ENCODE measurements at places on chromosomes 16 and 17.

DNA sequence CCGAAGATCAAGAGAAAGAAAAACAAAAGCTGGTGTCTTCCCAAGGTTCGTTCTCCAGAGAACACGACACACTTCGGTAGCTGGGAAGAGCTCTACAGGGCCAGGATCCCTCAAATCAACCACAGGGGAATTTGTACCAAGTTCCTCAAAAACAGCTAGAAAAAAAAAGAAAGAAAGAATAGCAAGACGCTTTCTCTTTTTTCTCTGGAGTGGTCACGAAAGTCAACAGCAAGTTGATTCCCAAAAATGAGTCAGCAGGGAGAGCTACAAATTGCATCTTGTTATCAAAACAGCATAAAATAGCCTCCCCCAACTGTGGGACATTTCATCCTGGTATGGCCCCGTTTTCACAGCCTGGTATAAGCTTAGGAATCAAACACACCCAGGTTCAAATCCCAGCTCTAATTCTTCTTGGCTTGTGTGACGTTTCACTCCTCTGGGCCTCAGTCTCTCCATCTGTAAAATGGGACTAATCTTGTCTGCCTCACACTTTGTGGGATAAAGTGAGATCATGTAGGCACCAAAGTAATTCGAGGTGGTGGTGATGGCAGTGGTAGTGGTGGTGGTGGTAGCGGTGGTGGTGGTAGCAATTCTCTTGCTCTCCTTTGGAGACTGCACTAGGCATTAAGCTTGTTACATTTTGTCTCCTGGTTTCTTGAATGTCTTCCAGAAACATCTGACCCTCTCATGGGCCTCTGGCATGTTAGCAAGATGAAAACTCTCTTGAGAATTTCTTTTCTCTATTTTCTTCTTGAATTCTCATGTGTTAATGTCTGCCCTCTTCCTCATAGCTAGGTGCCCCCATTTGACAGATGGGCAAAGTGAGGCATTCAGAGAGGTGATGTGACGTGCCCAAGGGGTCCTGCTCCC is 988 bp upstream of the IL21R start:
- no peak for DNase-seq

DNA sequence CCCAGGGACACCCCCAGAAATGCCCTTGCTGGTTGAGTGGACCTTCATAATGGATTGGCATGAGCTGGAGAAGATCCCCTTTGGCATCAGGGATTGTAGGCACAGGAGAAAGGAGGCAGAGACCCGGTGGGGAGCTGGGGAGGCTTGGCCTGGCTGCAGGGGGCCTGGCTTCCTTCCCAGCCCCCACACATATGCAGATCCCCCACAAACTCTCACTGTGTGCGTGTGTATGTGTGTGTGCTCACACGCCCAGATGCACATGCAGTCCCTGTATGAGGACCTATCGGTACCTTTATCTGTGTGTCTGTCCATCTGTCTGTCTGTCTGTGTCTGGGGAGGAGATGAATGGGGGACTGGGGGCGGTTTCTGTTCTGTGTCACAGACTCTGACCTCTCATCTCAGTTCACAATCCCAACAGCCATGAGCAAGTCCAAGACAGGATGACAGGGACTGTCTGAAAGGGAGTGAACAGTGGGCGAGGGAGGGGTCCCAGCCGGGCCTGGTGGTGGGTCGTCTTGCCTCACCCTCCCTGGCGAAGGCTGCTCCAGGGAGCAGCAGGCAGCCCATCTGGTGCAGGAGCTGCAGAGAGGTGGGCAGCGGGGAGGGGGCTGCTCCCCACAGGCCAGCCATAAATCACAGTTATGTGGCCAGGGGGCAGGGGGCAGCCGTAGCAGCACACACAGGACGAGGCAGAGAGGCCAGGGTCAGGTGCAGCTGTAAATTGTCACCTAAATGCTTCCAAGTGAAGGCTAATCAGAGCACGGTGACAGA is 46.7 kb upstream of the LHX1 start:
- DNase-seq = no peak

GRCh38 chr17:59439741-59440211 is 108.3 kb downstream of the YPEL2 start:
- no peak for DNase-seq

GRCh38 chr17:75693500-75694481 is 26.7 kb downstream of the SAP30BP start:
- no peak for DNase-seq

DNA sequence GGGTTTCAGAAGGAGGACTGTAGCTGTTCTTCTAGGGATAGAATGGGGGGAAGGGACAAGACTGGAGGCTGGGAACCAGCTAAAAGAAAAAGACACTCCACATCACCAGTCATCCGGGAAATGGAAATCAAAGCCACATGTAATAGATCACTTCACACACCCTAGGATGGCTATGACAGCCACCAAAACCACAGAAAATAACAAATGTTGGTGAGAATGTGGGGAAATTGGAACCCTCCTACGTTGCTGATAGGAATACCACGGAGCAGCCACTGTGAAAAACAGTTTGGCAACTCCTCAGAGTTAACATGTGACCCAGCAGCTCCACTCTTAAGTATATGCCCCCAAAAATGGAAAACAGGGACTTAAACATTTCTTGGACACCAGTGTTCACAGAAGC is 2.3 kb downstream of the TLE7 start:
- DNase-seq = no peak

DNA sequence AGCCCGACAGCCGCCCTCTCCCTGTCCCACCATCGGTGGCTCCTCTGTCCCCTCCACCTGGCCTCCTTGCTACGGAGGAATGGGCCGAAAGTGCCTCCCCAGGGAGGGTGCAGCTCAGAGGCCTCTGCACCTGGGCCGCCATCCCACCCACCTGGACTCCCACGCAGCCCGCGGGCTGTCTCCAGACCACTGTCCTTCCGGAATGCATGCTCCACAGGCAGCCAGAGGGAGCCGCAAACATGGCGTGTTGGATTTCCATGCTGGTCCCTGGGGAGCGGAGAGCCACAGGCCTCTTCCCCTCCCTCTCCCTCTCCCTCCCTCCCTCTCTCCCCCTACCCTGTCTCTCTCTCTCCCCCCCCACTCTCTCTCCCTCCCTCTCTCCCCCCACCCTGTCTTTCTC is 3.0 kb downstream of the SSTR5 start:
- DNase-seq = peak; percentile 21

- no peak for DNase-seq
Measured at GRCh38 chr16:3530371-3530914, 29.6 kb downstream of the CLUAP1 start.

- DNase-seq = peak; percentile 16
Measured at GRCh38 chr17:43983515-43984411, 20.7 kb upstream of the NAGS start.

DNA sequence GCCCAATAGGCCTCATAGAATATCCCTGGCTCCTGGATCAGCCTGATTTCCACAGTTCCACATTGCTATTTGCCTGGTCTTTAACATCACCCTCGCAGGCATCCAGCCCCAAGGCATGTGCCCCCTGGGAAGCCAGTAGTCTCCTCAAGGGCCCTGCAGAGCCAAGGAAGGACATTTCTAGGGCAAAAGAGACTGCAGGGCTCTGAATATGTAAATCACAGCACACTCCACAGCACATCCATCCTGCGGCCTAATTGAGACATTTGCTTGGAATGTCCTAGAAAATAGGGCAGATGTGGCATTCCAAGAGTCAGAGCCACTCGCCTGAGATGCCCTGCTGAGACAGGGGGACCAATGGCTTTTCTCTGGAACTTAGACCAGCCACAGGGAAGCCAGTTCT is 11.4 kb upstream of the C16orf78 start:
- no peak for DNase-seq

DNA sequence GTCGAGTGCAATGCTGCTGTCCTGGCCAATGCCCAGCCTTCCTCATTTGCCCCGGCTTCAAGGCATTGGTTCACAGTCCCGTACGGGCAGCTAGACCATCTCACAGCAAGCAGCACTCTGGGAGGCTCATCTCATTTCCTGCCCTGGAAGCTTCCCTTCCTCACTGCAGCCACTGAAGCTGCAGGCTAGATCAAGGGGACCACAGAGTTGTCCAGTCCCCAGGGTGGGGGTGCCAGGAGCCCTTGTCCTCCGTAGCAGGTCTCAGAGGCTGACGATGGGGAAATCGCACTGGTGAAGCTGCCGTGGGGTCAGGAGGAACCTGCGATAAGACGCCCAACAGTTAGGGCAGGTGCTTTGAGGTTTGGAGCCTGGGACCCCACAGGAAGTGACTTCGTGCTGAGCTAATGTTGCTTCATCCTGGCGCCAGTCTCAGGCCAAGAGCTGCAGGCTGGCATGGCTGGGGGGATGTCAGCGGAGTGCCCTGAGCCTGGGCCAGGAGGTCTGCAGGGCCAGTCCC is at the start of gene SPNS3:
TSS of gene SPNS3 (plus strand) at position 426 of the 517 bp plus-strand sequence. CDS start at position 454, 28 bp downstream.
- DNase-seq = no peak

GRCh38 chr16:69110406-69110805 is 5.0 kb downstream of the HAS3 start:
- DNase-seq = no peak

GRCh38 chr17:59357219-59357697 is 25.8 kb downstream of the YPEL2 start:
- no peak for DNase-seq

GRCh38 chr17:56217921-56218320 is 64.6 kb downstream of the ANKFN1 start:
- DNase-seq = no peak

- no peak for DNase-seq
Measured at GRCh38 chr17:73042809-73043685, 49.4 kb downstream of the SLC39A11 start.

- DNase-seq = no peak
Measured at GRCh38 chr16:85028685-85029407, 1.3 kb downstream of the KIAA0513 start.

GRCh38 chr16:10145542-10146035 is 36.6 kb downstream of the GRIN2A start:
- DNase-seq = no peak

GRCh38 chr17:57569021-57569420 is 176.1 kb downstream of the CCDC182 start:
- DNase-seq = no peak

DNA sequence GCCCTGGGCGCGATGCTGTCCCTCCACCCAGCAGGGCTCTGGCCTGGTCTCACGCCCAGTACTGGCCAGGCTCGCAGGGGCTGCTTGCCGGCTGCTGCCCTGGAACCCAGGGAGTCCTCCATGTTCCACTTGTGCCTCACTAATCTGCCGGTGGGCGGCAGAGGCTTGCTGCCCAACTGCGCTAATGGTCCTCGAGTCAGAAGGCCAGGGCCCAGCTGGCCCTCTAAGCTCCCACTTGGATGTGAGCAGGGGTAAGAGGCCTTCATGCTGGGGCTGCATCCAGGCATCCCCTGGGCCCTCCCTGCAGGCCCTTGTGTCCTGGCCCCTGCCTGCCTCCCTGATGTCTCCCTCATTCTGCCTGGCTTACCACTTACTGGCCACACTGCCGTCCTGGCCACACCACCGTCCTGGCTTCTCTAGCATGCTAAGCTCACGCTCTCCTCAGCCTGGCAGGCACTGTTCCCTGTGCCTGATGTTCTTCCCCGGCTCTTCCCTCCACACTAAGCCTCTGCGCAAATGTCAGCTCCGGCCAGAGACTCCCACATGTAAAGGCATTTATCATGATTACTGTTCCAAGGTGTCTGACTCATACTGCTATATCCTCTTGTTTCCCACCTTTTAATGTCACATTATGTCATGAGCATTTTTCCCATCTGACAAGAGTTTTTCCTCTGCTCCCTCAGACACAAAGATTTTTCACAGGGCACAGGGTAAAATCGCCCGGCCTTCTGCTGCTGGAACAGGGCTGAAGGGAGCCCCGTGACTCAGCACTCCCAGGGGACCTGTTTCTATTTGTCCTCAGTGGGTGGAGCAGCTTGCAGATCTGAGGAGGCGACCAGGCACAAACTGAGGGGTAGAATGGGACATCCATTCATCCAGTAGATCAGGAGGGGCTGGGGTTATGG is 15.9 kb downstream of the B9D1 start:
- peak; percentile 22 for DNase-seq

DNA sequence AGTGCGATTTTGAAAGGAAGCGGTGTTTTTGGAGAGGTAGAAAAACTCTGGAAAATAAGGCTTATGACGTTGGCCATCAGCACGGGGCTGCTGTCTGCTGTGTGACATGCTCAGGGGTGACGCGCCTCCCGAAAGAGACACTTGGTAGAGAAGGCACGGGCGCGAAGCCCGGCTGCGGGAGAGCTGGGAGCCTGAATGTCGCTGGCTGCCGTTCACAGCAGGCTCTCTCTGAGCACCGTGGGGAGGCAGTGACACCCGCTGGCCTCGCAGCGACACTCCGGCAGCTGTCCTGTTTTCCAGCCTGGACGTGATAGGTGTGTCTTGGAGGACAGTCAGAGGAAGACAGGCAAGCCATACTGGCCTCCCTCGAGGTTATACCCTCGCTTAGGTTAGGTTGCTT is 759.1 kb upstream of the RBFOX1 start:
- DNase-seq = no peak

- no peak for DNase-seq
Measured at GRCh38 chr17:46831573-46832330, 13.3 kb upstream of the WNT3 start.

GRCh38 chr16:81817789-81818567 is 38.9 kb downstream of the PLCG2 start:
- no peak for DNase-seq

- peak; percentile 60 for DNase-seq
Measured at GRCh38 chr17:50630524-50631194, 4.0 kb upstream of the ABCC3 start.

DNA sequence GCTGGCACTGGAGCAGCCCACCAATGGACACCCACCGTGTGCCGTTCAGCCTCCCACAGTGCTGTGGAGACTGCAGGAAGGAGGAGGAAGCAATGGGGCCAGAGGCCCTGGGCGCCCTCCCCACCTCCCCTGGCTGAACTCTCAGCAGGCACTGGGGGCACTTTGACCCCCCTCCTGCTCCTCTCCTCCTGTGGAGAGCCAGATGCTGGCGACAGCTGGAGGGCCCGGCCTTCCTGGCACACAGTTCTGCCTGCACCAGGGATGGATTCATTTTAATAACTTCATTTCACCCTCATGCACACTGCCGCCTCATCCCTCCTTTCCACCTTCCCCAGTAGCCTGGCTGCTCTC is 6.0 kb downstream of the NXPH3 start:
- DNase-seq = no peak

- no peak for DNase-seq
Measured at GRCh38 chr16:19774024-19774423, 56.0 kb downstream of the IQCK start.

DNA sequence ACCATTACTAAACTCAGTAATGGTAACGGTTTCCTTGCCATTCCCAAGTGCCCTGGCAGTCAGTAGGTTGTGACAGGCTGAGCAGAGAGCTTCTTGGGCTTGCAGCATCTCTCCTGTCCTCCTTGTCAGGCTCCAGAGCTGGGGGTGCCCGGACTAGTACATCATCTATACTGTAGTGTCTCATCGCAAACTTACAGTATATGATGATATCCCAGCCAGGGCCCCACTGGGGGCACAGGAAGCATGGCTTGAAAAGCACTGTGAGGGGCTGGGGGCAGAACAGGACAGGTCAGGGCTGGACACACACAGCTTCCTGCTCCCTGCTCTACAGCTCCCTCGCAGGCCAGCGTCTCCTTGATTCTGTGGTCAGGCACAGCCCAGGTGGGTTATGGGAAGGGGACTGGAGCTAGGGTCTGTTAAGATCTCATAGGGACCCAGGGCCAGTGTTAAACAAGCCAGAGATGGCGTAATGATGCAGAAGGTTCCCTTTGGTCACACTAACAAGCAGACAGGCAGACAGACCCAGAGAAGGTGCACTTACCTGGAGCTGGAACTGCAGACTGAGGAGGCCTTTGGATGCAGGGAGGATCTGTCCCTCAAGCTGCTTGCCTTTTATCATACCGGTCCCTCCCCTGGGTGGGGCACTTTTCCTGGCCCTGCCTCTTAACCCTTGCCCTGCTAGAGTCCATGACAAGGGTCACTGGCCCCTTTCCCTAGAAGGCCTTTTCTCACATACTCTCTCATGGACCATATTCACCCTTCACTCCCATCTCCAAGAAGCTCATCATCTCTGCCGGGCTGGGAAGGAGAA is 6.8 kb downstream of the ERAL1 start:
- DNase-seq = no peak

Data from NCI-H345 (cell line).